Choroid plexus epithelial cell (primary cell): ENCODE measurements at places on chromosomes 1 and 21.

- DNase-seq = no peak
Observed at GRCh38 chr1:221892301-221892830, 150.5 kb upstream of the DUSP10 start.

DNA sequence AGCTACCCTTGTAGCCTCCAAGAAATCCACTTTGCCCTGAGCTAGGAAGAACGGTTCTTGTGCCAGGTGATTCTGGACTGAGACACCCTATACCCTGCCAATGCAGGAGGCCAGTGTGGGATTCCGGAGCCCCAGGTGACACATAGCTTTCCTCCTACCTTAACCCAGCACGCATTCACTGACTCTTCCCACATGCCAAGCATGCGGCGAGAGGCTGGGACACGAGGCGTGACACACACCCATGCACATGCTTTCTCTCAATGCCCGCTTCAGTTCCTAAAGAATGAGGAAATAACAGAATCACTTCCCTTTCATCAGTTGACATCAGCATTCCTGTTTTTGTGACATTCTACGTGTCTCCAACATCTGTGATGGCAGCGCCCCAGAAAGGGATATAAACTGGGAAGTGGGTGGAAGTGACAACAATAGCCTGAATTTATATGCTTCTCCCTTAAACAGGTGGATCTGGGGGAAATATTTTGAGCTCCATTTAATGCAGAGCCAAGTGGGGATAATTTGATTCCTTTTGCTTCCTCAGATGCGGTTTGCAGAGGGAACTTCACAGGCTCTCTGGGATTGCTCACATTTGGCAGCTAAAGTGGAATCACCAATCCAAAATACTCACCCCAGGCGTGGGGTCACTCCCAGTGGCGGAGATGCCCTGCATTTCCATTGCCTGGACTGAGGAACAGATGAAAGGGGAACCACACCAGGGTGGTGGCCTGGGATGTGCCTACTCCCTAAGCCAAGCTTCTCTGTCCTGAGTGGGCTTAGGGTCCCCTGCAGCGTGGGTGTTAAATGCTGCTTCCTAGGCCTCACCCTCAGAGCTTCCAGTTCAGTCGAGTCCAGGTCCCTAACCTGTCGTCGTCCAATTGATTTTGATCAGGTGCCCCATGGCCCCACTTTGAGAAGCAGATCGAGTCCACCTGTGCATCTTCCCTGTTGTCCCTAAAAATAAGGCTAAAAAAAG, 445.1 kb downstream of the SIPA1L2 start:
- DNase-seq = no peak

DNA sequence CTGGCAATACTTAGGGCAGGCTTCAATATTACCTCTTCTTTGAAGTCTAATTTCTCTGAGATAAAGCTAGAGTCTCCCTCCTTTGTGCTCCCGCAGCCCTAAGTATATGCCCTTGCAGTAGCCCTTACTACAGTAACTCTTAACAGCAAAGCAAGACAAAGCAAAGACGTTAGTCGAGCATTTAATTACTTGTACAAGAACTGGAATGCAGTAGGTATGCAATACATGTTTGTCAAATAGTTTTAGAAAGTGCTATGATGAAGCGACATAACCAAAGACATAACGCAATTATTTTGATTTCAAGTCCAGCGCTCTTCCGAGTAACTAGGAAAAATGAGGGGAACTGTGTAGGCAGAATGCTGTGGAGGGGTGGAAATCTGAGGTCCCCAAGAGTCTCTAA, 1.6 kb downstream of the P3H1 start:
- peak; percentile 48 for DNase-seq

- no peak for DNase-seq
Observed at GRCh38 chr1:53463961-53464899, 5.0 kb downstream of the DMRTB1 start.

- no peak for DNase-seq
Observed at GRCh38 chr1:206010060-206010459, 6.9 kb upstream of the RAB7B start.

- DNase-seq = peak; percentile 81
Observed at GRCh38 chr1:12405325-12406210, 175.7 kb downstream of the VPS13D start.

DNA sequence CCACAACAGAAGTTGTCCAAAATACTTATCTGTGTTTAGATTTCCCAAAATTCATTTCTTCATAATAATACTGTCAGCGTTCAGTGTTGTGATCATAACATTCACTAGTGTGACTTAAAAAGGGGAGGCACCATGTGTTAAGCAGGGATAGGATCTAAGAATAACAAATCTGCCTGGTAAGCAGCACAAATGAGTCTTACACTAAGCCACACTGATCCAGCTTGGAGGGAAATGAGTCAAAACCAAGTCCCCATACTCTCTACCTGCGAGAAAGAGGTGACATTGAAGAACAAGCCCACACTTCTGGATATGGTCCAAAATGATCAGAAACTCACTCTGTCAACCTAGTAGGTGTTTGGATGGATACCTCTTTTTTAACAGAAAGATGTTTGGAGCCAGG, 145.5 kb downstream of the CRB1 start:
- DNase-seq = no peak

DNA sequence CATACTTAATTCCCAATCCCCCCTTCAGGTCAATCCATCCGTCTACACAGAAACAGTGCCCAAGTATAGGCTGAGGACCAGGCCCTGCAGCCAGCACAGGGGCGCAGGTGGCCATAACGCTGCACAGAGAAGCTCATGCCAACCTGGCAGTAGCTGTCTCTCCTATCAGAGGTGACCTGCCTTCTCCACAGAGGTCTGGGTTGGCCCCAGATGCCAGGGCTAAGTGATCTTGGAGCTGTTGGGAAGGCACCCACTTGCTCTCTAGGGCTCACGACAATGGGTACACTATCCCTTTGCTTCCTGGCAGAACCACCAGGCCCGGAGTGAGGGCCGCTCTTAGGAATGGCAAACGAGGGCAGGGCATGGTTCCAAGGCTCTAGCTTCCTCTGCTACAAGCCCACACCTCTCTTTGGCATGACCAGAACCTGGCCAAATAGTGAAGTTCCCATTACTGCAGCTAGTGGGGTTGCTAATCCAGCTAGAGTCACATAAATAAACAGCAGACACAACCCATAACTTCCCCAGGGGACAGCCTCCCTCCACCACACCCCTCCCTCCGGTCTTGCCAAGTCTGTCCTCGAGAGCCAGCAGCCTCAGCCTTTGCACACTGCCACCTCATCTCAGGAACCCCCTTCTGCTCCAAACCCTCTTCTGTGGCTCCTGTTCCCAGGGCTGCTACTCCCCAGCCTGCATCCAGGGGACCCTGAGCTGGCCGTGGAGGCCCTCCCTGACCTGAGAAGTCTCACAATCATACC, 113.0 kb downstream of the GLIS1 start:
- DNase-seq = no peak

GRCh38 chr21:14523234-14523633, 22.9 kb downstream of the SAMSN1 start:
- peak; percentile 40 for DNase-seq

- DNase-seq = no peak
Observed at GRCh38 chr1:117658676-117659075, 52.8 kb downstream of the TENT5C start.

DNA sequence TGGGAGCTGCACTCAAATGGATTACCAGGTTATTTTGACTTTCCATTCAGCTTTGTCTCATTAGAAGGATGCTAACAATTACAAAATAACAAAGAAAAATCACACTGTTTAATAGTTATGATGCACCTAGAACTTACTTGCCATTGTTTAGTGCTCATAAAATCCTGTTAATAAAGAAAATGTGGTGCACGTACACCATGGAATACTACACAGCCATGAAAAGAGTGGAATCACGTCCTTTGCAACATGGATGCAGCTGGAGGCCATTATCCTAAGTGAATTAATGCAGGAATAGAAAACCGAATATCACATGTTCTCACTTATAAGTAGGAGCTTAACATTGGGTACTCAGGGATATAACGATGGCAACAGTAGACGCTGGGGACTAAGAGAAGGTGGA, 19.8 kb downstream of the MAP3K21 start:
- DNase-seq = no peak

- peak; percentile 73 for DNase-seq
Observed at GRCh38 chr1:208135354-208135753, 108.8 kb downstream of the PLXNA2 start.

DNA sequence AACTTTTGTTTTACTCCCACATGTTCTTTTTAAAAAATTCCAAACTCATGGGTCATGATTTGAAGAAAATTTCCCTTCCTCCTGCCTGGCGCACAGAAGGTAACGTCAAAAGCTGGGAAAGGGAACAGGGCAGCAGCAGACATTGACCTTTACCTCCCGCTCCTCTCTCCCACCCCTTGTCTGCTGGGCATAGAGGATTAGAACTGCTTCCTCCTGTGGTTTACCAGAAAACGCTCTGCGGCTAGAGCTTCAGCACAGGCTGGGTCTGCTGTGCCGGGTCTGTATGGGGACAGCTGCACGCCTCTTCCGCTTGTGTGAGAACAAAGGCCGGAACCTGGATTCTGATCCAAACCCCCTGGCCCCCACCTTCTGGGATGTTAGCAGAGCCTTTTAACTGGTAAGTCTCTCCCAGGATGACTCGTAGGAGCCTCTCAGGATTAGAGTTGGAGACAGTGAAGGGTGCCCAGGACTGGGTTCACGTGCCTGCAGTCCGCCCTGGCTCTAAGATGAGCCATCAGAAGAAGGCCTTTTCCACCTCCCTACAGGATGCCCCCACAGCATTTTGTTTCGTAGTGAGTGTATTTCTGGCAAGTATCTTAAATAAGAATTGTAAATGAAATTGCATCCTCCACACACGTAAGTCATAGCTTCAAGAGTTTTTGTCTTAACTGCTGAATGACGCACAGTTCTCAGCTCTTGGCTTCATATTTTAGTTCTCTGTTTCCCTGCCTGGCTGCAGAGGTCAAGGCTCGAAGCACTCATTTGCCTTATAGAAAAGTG, 5.2 kb downstream of the H6PD start:
- peak; percentile 92 for DNase-seq

DNA sequence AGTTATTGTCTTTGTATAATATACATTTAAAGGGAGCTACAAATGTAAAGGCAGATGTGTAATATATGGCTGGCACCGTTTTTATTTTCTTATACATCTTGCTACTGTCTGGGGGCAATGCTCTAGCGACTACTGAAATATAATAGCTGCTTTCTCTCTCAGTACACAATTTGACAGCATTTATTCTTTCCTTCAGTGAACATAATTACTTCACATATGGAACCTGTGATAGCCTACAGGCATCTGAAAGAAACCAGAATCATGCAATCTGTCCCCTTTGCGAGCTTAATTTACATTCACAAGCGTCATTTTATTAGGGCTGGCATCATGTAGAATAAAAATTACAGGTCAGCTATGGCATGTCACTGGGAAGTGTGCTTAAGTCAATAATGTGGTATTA, 557.5 kb upstream of the PTBP2 start:
- DNase-seq = no peak

DNA sequence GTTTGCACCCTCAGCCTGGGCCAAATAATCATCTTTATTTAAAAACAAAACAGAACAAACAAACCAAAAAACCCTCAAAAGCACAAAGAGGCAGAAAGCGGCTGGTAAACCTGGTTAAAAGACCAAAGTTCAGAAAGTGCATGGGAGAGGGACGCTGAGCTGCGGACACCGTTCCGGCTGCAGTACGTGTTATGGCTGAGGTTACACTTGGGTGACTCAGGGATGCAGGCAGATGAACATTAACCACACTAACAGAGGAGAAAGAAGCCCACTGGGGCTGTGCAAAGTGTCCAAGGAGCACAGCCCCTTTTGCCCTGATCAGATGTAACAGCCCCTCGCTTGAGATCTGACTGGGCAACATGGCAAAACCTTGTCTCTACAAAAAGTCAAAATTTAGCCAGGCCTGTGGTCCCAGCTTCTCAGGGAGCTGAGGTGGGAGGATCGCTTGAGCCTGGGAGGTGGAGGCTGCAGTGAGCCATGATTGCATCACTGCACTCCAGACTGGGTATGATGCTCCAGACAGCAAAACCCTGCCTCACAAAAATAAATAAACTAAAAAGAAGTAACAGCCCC, 28.3 kb downstream of the GPR157 start:
- peak; percentile 38 for DNase-seq

DNA sequence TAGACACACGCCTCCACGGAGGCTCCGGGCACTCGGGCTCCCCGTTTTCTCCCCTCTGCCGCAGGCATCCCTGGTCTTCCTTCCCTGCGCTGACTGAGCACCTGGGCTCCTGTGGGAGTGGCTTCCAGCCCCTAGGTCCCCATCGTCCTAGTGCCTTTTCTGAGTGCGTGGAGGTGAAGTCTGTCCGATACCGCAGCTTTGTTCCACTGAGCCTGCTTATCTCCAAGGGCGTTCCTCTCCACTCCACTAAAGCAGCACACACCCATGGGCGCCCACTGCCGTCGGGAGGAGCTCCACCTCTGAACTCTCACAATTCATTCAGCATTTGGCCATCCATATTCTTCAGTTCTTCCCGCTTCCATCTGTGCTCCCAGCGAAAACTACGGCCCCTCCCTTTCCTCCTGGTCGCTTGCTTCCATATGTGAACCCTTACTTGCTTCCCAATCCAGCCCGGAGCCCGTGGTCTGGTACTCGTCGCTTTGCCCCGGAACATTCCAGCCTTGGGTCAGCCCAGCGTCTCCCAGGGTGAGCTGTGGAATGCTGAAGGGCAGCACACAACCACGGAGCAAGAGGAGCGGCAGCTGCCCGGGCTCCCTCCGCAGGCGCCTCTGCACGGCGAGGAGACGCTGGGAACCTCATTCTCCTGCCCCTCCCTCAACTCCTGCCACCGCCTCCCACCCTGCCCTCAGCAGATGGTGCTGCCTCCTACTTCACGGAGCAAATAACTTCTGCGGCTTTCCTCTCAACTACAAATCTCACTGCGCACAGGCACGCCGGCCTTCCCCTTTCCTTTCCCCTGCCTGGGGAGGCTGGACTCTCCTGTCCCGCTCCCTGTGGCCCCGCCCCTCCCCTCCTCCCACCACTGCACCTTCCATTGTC, 27.5 kb downstream of the ATP8B2 start:
- peak; percentile 63 for DNase-seq

- no peak for DNase-seq
Observed at GRCh38 chr1:53330819-53331218, 2.9 kb upstream of the LRP8 start.

DNA sequence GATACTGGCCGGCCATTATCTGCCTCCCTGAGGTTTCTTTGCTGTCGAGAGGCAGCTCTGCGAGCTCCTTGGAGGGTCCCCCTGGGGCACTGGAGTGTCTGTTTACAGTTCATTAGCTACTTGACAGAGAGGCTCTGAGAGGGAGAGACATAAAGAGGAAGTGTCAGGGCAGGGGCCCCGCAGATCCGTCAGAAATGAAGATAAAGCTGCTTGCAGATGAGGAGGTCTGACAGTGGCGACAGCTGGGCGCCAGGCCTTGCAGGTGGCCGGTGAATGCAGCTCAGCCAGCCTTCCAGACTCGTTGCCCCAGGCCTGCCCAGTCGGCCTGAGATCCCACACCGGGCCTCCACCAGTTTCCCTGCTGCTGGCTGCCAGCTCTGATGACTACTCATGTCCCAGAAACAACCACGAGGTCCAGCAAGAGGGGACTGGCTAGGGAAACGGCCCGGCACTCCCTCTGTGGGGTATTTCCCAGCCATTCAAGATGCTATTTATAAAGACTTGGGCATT, 84.7 kb downstream of the DISP3 start:
- DNase-seq = peak; percentile 7

DNA sequence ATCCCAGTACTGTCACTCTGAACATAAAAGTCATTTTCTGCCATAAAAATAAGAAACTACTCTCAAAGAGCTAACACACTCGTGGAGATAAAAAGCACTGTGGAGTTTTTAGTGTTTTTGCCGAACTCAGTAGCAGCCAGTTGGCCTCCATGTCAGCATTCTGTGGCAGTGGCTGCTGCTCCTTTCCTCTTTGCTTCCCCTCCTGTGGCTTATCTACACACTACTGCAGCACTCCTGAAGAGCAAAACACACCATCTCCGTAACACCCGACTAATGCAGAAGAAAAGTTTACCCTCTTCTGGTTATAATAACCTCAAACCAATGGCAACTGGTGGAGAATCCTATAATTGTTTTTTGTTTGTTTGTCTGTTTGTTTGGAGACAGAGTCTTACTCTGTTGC, 44.9 kb downstream of the RAB3GAP2 start:
- DNase-seq = no peak
